Stimulated activated CD8-positive, alpha-beta memory T cell treated with anti-CD3 and anti-CD28 coated beads, Interleukin-12 subunit alpha, Interleukin-12 subunit beta, amount 100 ng/mL, for 4 hours (primary cell): ENCODE measurements at places on chromosomes 4 and X.
A peak's percentile ranks its signal among the peaks of the same experiment; 100 is the strongest.

- DNase-seq = no peak
These were observed 76.9 kb upstream of the EXOC1L start for GRCh38 chr4:55742655-55743202.

- no peak for DNase-seq
These were observed 3.8 kb upstream of the C4orf50 start for GRCh38 chr4:6021831-6022606.

GRCh38 chr4:17238633-17239032 is 273.3 kb downstream of the QDPR start:
- DNase-seq = no peak

- no peak for DNase-seq
These were observed 8.1 kb downstream of the CPZ start for GRCh38 chr4:8600686-8601085.

DNA sequence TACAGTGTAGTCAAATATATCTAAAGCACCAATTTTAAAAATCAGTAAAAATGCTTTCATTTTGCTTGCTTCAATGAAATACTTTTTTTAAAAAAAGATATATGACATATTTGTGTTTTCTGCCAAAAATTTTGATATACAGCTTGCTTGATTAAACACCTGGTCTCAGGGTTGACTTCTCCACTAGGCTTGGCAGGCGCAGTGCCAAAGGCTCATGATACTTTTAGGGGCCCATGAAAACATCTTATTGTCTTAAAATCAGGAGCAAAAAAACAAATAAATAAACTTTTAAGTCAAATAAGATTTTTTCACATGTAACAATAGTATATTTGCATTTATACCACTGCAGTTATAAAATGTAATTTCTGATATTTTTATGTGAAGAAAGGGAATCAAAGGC is 95.6 kb downstream of the ADGRA3 start:
- no peak for DNase-seq

- DNase-seq = no peak
These were observed 91.4 kb upstream of the UCP1 start for GRCh38 chr4:140659943-140660700.

GRCh38 chr4:8289151-8289750 is 19.7 kb downstream of the HTRA3 start:
- DNase-seq = no peak

DNA sequence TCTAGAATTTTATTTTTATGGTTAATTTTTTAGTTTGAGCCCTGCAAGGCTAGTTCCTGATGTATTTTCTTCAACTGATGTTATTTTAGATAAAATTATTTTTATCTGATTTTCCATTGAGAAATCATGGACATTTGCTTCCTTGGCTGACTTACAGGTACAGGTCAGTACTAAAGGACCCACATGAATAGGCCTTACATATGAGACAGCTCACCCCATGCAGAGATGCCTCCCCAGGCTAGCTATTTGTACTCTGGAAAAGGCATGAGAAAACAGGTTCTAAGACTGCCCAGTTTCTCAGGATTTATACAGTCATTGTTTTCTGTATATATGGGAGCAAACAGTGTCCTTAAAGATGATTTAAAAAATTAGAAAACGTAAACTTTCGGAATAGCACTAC is 255.5 kb downstream of the BMPR1B start:
- DNase-seq = no peak

DNA sequence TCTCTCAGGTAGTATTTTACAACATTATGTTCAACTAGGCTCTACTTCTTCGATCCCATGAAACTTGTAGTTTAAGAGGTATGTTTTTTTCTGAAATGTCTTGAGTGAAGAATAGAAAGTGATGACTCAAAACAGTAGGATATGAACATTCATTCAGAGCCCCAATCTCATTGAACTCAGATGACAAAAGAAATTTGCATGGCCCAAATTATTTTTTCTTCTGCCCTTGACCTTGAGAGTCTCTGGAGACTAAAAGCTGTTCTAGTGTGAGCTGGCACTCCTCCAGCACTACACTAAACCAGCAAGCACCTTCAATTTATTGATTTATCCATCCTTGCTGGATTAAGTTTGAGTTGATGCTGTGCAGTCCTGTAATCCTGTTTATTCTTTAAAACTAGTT is 4.0 kb downstream of the DCLK2 start:
- no peak for DNase-seq

- DNase-seq = no peak
These were observed 32.2 kb downstream of the RNF212 start for GRCh38 chr4:1080961-1081688.

GRCh38 chr4:143287572-143287923 is 49.1 kb upstream of the GAB1 start:
- DNase-seq = no peak

- no peak for DNase-seq
These were observed 177.4 kb downstream of the DCHS2 start for GRCh38 chr4:154314248-154314647.

DNA sequence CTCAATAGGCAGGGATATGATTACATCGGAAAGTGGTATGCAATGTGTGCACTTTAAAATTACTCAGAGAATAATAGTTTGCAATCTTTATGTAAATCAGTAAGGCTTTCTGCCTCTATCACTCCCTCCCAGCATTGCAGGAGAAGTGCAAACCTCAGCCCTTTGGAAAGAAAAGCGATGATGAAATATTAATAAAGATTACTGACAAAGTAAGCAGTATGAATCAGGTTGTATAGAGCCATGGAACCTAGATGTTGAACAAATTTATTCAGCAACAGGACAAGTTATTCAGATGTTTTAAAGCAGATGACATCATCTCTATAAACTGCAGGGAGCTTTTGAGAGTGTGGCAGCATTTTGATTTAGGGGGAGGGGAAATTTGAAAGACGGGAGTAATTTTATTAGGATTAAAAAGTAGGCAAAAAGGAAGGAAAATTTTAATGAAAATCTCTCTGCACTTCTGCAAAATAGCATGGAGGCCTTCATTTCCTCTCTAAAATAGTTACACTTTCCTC is 631.7 kb upstream of the GRIA3 start:
- DNase-seq = no peak

- DNase-seq = no peak
These were observed 92.7 kb downstream of the SYNPO2 start for GRCh38 chr4:118981171-118981838.

- DNase-seq = no peak
These were observed 16.8 kb downstream of the RBM47 start for GRCh38 chr4:40612831-40613230.

- no peak for DNase-seq
These were observed 22.8 kb upstream of the CYBB start for GRCh38 chrX:37757082-37757481.

GRCh38 chr4:168522829-168523489 is 26.1 kb downstream of the PALLD start:
- no peak for DNase-seq

DNA sequence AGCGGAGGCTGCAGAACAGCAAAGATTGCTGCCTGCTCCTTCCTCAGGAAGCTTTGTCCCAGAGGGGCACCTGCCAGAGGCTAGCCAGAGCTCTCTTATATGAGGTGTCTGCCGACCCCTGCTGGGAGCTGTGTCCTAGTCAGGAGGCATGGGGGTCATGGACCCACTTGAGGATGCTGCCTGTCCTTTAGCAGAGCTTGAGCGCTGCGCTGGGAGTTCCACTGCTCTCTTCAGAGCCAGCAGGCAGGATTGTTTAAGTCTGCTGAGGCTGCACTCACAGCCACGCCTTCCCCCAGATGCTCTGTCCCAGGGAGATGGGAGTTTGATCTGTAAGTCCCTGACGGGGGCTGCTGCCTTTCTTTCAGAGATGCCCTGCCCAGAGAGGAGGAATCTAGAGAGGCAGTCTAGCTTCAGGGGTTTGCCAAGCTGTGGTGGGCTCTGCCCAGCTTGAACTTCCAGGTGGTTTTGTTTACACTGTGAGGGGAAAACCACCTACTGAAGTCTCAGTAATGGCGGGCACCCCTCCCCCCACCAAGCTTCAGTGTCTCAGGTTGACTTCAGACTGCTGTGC is 10.9 kb downstream of the DCK start:
- DNase-seq = peak; percentile 27
